ENCODE measurements at places on chromosomes 6 and 20.

DNA sequence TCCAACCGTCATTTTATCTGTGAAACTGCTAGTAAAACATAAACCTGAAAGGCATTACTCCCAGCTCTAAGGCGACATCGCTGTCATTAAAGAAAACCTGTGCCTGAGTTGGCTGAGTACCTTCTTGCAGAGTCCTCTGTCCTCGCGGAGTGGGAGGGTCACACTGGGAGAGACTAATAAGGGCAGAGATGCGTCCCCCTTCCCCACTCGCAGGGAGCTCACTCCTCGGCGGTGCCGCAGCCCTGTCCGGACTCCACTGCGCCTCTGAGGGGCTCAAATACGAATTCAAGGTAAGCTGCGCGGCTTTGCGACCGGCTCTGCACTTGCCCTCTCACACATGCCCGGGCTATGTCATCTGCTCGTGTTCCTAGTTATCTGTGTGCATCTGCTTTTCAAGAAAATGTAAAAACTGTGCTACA lies at the start of gene COL19A1:
TSS of gene COL19A1 (plus strand) at position 206 of the 419 bp plus-strand sequence. CDS start 13,012 bp downstream, outside the sequence.
- no peaks in the 10 kb centered on the region for H3K36me3 ChIP-seq
- peaks cover 15% of the 10 kb centered on the region for H3K4me1 ChIP-seq
- H3K4me3 ChIP-seq = peak within 1 kb of the TSS; percentile 72
- peaks cover 47% of the 10 kb centered on the region for H3K27me3 ChIP-seq
- no peak within 1 kb of the TSS for H3K27ac ChIP-seq
- peak; percentile 59 for DNase-seq

DNA sequence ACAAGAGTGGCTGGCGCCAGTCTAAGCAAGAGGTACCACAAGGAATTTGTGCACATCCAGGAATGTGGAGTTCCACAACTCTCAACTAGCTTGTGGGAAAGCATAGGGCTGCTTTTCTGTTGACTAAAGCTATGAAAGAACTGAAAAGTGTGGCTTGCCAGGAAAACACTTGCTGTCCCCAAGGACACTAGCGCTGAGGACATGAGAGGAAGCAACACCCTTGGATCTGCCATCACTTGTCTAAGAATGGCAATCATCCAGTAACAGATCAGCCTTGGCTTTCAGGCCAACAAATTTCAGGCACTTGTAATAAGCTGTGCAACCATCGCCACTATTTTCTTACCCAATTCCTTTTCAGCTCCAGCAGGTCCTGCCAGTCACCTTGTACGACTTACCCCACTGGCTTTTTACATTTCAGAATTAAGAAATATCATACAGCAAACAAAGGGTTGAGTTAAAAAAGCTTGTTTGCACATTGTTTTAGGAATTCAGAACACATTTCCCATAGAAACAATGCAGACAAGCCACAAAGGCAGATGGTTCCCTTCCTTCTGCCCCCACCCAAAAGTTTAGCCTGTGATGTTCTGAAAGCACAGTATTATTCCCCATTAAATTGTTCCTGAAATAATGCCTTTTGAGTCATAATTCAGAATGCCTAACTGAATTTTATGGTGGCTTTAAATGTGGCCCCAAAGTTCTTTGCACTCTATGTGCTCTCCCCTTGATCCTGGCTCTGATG lies 57.9 kb upstream of the SSTR4 start:
- H3K4me3 ChIP-seq = no peak overlapping the region
- H3K4me1 ChIP-seq = no peaks in the 10 kb centered on the region
- no peak overlapping the region for H3K27ac ChIP-seq
- H3K36me3 ChIP-seq = no peaks in the 10 kb centered on the region
- no peak for DNase-seq

- H3K4me3 ChIP-seq = peak overlapping the region; percentile 95
- peaks cover 15% of the 10 kb centered on the region for H3K4me1 ChIP-seq
- DNase-seq = peak; percentile 78
- H3K27me3 ChIP-seq = no peaks in the 10 kb centered on the region
Observed at GRCh38 chr20:63215101-63216040, 560 bp downstream of the YTHDF1 start.

GRCh38 chr20:21507400-21508229 lies 6.2 kb downstream of the NKX2-2 start:
- H3K36me3 ChIP-seq = no peaks in the 10 kb centered on the region
- H3K27ac ChIP-seq = no peak overlapping the region
- H3K27me3 ChIP-seq = peaks cover 92% of the 10 kb centered on the region
- H3K4me1 ChIP-seq = peaks cover 48% of the 10 kb centered on the region

- DNase-seq = peak; percentile 69
- peaks cover 34% of the 10 kb centered on the region for H3K36me3 ChIP-seq
- H3K27ac ChIP-seq = 0 out of 2 replicates have a peak overlapping the region, but pooled peaks have one; percentile 39
- H3K4me1 ChIP-seq = peaks cover 59% of the 10 kb centered on the region
Observed at GRCh38 chr20:31566658-31567379, 38.3 kb upstream of the ID1 start.

- H3K27ac ChIP-seq = peak overlapping the region; percentile 71
- DNase-seq = peak; percentile 30
- H3K4me1 ChIP-seq = peaks cover 39% of the 10 kb centered on the region
Observed at GRCh38 chr6:118704915-118705314, 53.5 kb upstream of the CEP85L start.

DNA sequence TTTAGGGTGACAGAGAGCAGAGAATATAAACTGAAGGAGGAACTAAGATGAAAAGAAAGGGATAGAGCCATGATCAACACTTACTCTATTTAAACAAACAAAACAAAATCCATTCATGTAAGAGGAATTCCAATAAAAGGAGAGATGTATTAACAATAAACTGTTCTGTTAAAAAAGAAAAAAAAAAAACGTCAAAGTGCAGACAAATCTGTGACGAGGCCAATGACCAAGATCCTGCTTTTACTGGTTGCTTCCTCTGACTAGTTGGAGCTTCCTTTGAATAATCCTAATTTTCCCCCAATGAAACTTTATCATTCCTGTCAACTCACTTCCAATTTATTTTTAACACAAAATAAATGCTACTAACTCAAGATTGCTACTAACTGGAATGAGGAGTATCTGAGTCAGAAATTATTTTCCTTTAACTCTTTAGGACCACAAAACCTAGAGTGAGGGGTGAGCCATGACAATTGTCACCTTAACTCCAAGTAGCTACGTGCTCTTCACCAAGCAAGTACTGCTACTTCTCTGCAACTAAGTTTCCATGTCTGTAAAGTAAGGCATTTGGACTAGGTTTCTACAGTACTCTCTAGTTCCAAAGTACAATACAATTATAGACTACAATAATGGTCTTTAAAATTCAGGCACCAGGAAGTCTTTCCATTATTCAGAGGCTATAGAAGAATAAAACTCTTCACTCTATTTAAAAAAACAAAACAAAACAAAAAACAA lies 152.0 kb downstream of the PTPRK start:
- H3K4me1 ChIP-seq = peaks cover 13% of the 10 kb centered on the region
- no peaks in the 10 kb centered on the region for H3K36me3 ChIP-seq
- H3K27me3 ChIP-seq = no peaks in the 10 kb centered on the region
- H3K27ac ChIP-seq = peak overlapping the region; percentile 23
- no peak for DNase-seq

DNA sequence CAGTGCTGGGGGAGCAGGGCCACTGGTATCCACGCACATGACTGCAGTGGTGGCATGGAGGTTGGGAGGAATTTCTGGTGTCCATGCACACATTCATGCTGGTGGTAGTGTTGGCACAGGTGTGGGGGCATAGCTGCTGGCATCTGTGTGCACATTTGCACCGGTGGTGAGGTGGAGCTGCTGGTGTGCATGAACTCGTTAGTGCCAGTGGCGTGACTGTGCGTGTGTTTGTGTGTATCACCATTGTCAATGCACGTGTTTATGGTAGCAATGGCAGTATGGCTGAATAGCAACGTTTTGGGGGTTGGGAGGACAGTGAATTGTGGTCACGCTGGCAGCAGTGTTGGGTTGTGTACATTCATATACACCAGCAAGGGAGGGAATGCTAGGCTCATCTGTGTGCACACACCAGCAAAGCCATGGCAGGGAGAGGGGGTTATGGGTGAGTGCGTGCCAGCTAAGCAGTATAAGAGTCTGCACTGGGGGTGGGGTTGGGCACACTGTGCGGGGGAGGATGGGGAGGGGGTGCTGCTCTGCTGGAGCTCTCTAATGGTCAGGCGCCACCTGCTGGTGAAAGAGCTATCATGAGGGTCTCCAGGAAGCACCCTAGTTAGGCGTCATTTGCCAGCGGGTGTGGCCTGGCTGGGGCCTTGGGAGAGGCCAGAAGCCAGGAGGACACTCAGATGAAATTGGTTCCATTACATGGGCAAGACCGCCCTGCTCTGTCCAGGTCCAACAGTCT lies 626.1 kb upstream of the ID4 start:
- H3K4me3 ChIP-seq = no peak overlapping the region
- H3K27me3 ChIP-seq = no peaks in the 10 kb centered on the region
- H3K27ac ChIP-seq = no peak overlapping the region
- no peaks in the 10 kb centered on the region for H3K4me1 ChIP-seq
- no peaks in the 10 kb centered on the region for H3K36me3 ChIP-seq
- peak; percentile 90 for DNase-seq

DNA sequence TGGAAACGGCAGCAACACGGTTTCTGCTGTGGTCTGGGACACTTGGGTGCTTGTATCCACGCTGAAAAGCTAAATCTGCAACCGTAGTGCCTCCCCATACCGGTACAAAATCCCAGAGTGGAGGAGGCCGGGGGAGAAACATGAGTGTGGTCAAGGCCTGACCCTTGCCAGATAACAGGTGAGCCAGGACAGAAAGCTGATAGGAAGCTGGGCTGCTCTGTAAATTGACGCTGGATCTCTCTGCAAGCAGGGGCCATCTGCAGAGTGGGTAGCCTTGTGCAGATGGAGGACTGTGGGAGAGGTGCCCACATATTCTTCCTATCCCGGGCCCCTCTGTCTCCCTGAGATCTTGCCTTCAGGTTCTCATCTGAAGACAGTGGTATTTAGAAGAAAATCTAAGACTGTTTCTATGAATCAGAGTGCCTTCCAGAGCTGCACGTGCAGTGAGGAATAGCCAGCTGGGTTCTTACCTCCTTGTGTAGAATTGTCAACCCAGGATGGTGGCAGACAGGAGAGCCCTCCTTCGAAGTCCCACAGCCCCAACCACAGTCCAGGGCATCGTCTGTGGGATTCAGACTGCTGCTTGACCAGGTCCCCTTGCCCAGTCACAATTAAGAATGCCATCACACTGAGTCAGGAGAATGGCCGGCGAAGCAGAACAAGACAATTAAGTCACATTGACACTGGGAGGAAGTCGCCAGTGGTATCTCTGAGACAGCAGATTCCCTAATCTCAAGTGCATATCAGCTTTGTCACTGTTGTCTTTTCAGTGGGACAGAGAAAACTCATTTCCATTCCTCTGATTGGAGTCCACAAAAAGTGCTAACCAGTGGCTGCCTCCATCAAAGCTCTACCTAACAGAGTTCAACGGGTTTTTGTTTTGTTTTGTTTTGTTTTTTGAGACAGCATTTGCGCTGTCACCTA lies 100.0 kb upstream of the RIPOR2 start:
- no peak for DNase-seq
- H3K4me3 ChIP-seq = no peak overlapping the region
- no peaks in the 10 kb centered on the region for H3K36me3 ChIP-seq
- no peaks in the 10 kb centered on the region for H3K27me3 ChIP-seq
- H3K27ac ChIP-seq = no peak overlapping the region

DNA sequence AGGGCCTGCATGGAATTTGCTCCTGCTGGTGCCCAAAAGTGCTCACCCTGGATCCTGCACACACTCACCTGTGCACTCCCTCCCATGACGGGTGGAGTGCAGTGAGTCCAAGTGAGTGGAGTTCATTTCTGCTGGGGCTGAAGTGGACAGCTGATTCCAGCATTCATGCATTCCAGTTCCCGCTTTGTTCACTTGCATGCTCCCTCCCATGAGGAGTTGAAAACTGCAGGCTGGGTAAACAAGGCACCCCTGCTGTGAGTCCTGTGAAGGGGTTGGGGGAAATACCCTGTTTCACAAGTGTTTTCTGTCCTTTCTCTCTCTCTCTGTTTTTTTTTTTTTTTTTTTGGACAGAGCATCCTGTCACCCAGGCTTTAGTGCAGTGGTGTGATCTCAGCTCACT lies 454.1 kb upstream of the NOX3 start:
- H3K27ac ChIP-seq = no peak overlapping the region
- no peaks in the 10 kb centered on the region for H3K36me3 ChIP-seq
- H3K4me1 ChIP-seq = no peaks in the 10 kb centered on the region
- DNase-seq = no peak
- H3K4me3 ChIP-seq = no peak overlapping the region

DNA sequence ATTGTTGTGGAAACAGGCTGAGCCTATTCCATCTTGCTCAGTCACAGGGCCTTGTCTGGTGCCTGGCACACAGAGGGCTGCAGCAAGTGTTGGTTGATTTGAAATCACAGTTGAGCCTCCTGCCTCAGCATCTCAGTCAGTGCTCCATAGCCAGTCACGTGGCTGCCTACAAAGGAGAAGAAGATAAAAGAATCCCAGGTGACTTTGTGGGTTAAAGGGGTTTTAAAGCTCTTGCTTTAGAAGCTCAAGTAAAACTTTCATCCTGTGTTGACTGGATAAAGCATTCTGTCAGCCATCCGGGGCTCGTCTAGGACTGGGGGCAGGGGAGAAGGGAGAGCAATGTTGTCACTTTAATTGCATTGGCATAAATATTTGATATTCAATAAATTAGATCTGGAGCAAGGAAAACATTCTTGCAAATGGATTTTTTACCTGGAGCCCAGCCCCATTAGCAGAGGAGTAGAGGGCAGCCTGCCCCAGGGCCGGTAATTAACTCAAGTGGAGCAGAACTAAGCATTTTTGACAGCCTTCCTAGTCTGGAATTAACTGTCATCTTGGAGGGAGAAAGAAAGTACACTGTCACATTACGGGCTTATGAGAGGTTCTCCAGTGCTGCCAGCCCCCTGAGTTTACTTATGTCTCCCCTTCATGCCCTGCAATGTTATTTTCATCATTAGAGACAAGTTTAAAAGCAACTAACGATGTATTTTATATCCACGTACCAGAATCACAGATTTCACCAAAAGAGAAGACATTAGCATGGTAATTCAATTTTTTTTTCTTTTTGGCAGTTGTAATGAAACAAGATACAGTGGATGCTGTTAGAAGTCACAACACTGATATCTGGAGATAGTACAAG lies 71.7 kb upstream of the GTSF1L start:
- H3K27ac ChIP-seq = no peak overlapping the region
- no peak overlapping the region for H3K4me3 ChIP-seq
- no peak for DNase-seq
- no peaks in the 10 kb centered on the region for H3K4me1 ChIP-seq
- H3K27me3 ChIP-seq = no peaks in the 10 kb centered on the region

DNA sequence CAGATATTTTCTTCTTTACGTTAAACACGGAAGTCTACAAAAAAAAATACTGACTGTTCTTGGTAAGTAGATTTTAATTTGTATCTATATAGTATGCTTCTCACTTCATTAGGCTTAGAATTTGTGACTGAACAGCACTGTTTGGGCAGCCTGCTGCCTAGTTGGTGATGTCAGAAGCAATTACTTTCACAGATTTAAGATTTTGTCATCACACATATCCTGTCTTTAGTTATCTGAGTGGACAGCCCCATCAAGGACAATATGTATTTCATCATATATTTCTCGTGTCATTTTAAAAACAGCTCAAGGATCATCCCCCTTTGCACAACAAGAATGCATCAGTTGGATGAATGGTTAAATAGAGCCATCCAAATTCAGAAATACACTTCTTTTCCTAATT lies 338.4 kb upstream of the CITED2 start:
- H3K27me3 ChIP-seq = no peaks in the 10 kb centered on the region
- H3K4me1 ChIP-seq = no peaks in the 10 kb centered on the region
- no peak for DNase-seq
- H3K4me3 ChIP-seq = no peak overlapping the region

All from GM23338 (cell line).